Fibroblast of villous mesenchyme (primary cell): ENCODE measurements at places on chromosomes 7 and 10.

DNA sequence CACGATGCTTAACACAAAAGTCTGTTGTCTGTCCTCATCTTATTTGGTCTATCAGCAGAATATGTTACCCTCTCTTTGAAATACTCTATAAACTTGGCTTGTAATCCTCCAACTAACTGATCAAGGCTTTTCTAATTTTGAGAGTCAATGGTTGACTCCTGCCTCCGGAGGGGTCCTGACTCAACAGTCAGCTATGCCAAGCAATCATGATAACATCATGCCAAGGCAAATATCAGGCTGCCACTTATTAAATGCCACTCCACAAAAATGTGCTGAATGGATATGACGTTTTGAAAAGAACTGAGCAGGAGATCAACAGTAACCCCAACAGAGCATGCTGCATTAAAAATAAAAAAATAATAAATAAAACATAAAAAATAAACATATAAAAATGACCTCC is 116.1 kb downstream of the PARD3 start:
- no peak for DNase-seq

GRCh38 chr7:138887085-138887710 is 89.2 kb upstream of the ATP6V0A4 start:
- DNase-seq: no peak

GRCh38 chr7:12569673-12570072 is 847 bp upstream of the SCIN start:
- DNase-seq: no peak

- DNase-seq: no peak
These were observed 12.0 kb upstream of the CALML5 start for GRCh38 chr10:5511231-5511884.

DNA sequence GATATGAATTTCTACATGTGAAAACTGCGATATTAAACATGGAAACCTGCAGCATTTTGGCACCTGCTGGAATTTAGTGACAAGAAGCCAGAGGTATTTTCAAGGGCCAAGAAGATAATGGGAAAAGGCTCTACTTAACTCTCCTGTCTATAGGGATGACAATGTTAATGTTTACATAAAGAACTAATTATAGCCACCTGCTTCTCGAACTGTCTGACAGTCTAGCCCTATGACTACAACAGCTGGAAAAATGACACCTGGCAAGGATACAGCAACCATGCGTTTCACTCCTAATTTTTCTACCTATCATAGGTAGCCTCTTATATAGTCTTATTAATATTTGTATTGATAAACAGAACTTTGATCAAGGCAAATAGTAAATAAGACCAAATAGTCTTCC is 49.6 kb downstream of the MAGI2 start:
- DNase-seq: no peak

DNA sequence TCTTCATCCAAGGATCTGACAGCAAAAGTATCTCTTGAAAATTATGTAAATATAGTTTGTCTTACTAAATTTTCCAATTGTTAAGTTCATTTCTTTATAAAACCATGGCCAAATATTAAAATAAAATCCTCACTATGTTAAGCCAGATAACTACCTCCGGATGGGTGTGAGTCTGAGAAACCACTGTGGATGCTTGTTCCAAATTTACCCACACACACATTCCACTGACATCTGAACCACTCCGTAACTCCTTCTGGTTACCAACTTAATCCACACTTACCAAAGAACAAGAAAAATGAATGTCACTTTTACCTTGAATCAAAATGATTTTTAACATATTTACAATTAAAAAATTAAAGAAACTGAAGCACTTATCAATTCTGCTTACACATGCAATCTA is 19.7 kb downstream of the CYTH3 start:
- no peak for DNase-seq

DNA sequence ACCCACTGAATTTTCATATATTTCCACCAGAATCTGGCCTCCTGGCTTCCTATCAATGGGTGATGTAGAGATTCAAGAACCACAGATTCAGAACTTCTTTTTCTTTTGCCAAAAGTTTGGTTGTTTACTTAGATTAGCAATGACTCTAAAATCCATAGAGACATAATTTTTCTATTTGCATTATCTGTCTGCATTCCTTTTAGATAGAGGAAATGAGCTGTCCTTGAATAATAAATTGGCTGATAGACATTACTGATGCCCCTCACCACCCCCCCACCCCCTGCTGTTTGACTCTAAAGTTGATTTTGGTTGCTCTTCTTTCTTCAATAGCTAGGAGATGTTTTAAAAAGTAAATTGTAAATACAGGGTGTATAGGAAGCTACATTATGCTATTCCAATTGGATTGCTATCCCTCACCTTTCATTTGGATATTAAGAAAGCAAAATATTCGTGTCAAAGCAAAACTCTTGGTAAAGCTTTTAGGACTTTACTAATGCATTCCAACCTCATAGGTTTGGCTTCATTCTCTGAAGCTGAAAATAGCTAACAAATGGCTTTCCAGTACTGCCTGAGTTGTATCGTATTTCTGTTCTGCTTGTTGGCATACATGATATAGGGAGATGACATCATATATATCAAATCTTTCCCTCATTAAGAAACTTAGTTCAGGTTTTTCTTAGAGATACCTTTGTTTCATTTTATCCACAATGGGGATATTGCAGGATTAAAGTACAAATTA is 606.0 kb downstream of the ARL4A start:
- DNase-seq: no peak

DNA sequence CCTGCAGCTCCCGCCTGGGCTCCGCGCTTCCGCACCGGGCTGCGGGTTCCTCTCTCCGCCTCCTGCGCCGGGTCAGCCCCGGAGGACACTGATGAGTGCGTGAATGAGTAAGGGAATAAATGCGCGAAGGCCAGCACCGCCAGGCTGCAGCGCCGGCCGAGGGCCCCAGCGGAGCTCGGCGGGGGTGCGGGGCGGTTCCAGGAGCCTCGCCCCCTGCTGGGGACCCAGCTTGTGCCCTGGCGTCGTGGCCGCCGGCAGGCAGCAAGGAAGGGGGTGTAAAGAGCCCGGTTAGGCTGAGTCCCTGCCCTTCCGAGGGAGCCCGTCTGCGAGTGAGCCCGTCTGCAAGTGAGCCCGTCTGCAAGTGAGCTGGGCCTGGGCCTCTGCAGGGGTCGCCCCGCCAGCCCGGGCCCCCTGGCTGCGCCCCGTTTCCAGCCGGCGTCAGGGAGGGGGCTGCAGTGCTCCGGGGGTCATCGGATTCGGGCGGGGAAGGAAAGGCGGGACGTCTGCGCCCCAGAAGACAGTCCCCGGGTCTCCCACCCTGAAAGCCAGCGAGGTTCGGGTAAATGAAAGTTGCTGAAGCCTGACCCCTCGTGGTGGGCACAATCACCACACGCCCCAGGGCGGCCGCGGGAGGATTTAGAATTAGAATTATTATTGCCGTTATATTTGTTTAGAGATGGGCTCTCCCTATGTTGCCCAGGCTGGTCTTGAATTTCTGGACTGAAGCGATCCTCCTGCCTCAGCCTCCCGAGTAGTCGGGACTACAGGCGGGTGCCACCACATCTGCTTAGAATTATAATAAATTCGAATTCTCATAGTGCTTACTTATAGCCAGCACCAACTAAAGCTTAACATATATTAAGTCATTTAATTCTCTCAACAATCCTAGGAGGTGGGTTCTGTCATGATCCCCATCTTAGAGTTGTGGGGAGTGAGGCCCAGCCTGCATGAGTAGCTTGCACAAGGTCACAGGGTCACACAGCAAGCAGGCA is 8.6 kb upstream of the CRYGN start:
- peak; percentile 66 for DNase-seq

DNA sequence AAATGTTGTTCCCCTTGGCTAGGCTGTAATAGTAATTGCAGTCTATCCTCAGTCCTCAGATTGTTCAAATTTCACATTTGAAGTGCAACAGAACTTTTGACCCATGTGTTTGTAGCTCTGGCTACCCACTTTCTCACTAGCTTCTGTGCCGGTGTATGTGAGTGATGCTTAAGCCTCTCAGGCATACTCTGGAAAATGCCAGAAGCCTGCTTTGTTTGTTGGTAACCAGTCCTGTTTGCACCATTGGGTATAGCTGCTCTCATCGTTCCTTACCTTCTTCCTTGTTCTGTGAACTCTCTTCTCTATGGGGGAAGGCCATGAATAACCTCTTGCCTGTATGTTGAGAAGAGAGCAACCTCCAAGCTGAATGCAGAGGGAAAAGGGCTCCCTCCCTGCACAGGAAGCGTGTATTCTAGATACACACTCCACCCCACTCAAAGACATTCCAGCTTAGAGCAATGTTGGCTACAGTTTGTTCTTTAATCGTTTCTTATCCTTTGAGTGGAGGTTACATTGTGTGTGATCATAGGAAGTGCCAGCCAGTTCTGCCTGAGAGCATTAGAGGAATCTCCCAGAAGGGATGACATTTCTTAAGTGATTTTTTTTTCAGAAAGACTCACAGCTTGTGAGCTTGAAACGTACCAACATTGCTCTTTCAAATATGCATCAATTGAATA is 40.5 kb downstream of the C1QL3 start:
- DNase-seq: no peak

DNA sequence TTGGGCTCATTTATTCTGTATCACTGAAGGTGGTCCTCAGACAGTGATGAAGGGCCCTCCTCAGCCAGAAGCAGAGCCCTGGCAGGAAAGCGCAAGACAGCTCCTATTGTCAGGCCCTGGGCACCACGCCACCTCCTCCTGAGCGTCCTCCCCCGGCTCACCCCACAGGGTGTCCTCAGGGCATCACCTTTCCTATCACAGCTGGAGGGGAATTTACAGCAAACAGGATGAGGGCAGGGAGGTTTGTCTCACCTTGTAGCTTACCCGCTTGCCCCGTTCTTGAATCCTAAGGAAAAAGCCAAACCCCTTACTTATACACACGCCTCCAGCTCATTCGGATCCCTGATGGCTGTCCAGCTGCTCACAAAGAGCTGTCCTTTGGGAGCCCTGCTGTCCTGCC is 50.2 kb upstream of the LANCL2 start:
- no peak for DNase-seq

DNA sequence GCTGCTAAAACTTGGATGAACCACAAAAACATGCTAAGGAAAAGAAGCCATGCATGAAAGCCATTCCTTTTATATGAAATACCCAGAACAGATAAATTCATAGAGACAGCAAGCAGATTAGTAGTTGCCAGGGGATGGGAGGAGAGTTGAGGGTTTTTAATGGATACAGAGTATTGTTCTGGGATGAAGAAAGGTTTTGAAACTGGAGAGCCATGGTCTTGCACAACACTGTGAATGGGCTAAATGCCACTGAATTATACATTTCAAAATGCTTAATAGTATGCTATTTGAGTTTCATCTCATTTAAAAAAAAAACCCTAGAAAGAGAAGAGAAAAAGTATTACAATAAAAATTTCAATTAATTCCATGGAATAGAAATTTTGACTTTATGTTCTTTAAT is 154.3 kb downstream of the GNAT3 start:
- peak; percentile 36 for DNase-seq

DNA sequence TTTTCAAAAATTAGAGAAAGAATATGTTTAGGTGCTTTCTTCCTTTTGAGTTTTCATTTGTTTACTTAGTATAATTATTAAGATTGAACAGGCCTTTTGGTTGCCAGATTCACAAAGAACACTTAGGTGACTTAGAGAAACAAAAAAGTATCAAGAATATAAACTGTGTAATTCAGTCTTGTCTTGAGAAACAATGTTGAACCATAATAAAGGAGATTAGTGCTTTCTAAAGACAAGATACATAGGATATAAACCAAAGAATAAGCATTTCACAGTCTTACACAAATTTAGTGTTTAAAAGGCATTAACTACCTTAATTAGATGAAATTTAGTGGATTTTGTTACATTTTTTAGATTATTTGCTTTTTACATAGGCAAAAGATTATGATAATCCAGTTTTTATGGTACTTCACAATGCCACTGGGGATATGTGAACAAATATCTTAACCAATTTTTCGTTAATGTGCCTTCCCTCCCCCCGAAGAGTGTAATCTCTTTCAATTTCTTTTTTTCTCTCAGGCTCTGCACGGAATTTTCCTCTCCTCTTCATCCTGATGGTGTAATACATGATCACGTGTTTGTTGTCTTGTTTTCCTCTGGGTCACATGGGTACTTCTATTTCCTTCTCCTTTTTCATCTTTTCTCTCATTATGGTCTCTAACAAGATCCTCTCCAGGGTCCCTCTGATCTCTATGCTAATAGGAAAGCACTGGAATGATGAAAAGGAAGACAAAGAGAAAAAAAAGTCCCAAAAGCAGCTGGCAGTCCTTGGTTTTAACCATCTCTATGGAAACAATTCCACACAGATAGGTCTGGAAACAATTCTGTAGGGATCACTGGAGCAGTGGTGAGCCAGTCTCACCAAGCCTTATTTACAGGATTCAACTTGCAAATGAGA is 3.7 kb upstream of the HNRNPH3 start:
- peak; percentile 89 for DNase-seq

GRCh38 chr10:132134241-132135052 is 52.3 kb upstream of the DPYSL4 start:
- no peak for DNase-seq

- no peak for DNase-seq
These were observed 31.0 kb downstream of the NUP42 start for GRCh38 chr7:23212841-23213240.

GRCh38 chr7:120997882-120998474 is 9.5 kb downstream of the CPED1 start:
- no peak for DNase-seq

- DNase-seq: no peak
These were observed 11.9 kb upstream of the INPP5F start for GRCh38 chr10:119713744-119714483.

DNA sequence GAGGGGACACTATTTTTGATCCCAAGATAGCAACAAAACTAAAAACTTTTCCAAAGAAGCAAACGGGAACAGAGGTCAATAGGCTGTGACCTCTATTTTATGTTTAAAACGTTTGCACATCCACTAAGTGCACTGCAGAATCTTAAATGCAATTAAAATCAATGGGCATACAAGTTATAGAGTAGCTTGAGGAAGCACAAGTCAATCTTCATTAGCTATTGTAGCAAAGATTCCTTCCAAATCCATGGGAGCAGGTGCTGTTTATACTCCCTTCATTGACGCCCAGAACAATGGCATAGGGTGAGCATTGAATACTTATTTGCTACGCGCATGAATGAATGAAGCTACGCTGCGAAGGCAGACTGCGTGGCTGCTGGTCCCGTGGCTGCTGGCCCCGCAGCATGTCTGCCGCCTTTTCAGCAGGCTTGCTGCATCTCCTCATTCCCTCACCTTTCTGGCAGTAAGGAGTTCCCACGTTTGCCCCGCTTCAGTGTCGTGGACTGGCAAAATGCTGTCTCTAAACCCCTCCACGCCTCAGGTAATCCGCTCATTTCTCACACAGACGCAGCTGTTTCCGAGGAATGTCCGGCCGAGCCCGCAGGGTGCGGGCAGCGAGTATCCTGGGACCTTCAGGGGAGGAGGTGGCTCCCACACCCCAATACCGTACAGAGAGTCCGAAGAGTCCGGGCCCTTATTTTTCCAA is 754 bp upstream of the PHYHIPL start:
- DNase-seq: no peak

GRCh38 chr10:17113889-17114540 is 15.6 kb downstream of the CUBN start:
- DNase-seq: peak; percentile 77

GRCh38 chr10:5404208-5405041 is at the start of gene TUBAL3:
TSS of gene TUBAL3 (minus strand) at chr10:5404828. CDS start at chr10:5404792, 36 bp downstream.
- DNase-seq: no peak
